ENCODE measurements at places on chromosomes 4 and X. TPM values are rescaled to one million over a fixed set of nuclear protein-coding genes. Genes with fewer than 3 reads are reported as not detected.

HDX gene
- 1.3 TPM for total RNA-seq

TRIM75 gene
- not detected for total RNA-seq

SCD5 gene
- total RNA-seq: 3.2 TPM

SLC26A1 gene
- total RNA-seq: not detected

SLITRK4 gene
- 2.8 TPM for total RNA-seq

HSFX3 gene
- total RNA-seq: not detected

DNA sequence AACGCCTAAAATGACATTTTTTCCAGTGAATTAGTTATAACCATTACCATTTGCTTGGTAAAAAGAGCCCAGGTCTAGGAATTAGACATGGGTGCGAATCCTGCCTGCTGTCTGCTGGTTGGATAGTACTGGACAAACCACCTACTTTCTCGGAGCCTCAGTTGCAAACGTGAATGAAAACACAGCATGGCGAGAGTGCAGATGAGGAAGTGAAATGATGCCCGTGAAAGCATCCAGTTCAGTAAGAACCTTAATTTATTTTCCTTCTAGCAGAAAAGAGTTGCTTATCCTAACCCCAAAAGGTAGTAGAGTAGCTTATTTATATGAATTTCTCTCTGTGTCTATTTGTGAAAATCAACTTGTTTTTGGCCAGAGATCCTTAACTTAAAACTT, 171.4 kb upstream of the GALNT7 start:
- no peak for DNase-seq
- no peaks in the 10 kb centered on the region for H3K27me3 ChIP-seq
- H3K4me1 ChIP-seq: no peaks in the 10 kb centered on the region
- H3K27ac ChIP-seq: peak overlapping the region; percentile 39
- H3K4me3 ChIP-seq: no peak overlapping the region

DNA sequence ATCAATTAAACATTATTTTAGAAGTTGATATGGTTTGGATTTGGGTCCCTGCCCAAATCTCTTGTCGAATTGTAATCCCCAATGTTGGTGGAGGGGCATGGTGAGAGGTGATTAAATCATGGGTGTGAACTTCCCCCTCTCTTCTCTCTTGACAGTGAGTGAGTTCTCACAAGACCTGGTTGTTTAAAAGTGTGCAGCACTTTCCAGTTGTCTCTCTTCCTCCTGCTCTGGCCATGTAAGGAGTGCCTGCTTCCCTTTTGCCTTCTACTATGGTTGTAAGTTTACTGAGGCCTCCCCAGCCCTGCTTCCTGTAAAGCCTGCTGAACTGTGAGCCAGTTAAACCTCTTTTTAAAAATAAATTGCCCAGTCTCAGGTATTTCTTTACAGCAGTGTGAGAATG, 141.4 kb downstream of the GALNTL6 start:
- H3K27me3 ChIP-seq: no peaks in the 10 kb centered on the region
- no peaks in the 10 kb centered on the region for H3K36me3 ChIP-seq
- no peaks in the 10 kb centered on the region for H3K4me1 ChIP-seq
- no peak overlapping the region for H3K27ac ChIP-seq
- H3K4me3 ChIP-seq: no peak overlapping the region

GRCh38 chrX:118614150-118614549, 113.3 kb upstream of the IL13RA1 start:
- peaks cover 31% of the 10 kb centered on the region for H3K36me3 ChIP-seq
- no peak overlapping the region for H3K27ac ChIP-seq

- H3K27ac ChIP-seq: no peak overlapping the region
- H3K36me3 ChIP-seq: no peaks in the 10 kb centered on the region
- no peak for DNase-seq
- no peaks in the 10 kb centered on the region for H3K4me1 ChIP-seq
- H3K4me3 ChIP-seq: no peak overlapping the region
- no peaks in the 10 kb centered on the region for H3K27me3 ChIP-seq
Measured at GRCh38 chr4:182179105-182179504, 64.1 kb upstream of the TENM3 start.

GRCh38 chr4:112031712-112032328, 113.4 kb upstream of the FAM241A start:
- no peaks in the 10 kb centered on the region for H3K4me1 ChIP-seq
- no peak overlapping the region for H3K4me3 ChIP-seq
- no peak overlapping the region for H3K27ac ChIP-seq
- DNase-seq: no peak
- no peaks in the 10 kb centered on the region for H3K27me3 ChIP-seq

DNA sequence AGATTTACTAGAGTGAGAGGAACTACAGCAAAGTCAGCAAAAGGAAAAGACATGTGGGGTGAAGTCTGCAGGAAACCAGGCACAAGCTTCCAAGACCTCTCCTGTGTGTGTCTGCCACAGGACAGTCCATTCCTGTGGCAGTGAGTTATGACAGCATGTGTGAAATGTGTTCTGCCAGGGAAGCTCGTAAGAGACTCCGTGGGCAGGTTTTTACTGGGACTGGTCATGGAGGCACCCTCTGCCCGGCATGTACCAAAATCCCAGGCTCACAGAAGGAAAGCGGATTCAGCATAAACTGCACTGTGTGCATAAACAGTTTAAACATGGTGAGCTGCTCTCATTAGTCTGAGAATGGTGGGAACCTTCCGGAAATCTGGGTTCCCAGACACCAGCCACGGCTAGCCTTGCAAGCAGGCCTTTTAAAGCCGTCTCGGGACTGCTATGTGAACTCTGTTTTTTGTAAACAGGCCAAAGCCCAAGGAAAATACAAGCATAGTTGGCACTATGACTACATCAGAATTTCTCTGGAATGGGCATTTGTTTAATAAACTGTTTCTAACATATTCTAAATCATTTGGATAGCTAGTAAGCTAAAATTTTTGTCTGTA, 288.5 kb downstream of the TENM3 start:
- no peaks in the 10 kb centered on the region for H3K4me1 ChIP-seq
- H3K4me3 ChIP-seq: no peak overlapping the region
- no peak overlapping the region for H3K27ac ChIP-seq
- H3K36me3 ChIP-seq: no peaks in the 10 kb centered on the region
- no peak for DNase-seq

GRCh38 chrX:29471829-29472228, 743.5 kb upstream of the MAGEB2 start:
- H3K4me1 ChIP-seq: peaks cover 5% of the 10 kb centered on the region
- H3K36me3 ChIP-seq: no peaks in the 10 kb centered on the region

DNA sequence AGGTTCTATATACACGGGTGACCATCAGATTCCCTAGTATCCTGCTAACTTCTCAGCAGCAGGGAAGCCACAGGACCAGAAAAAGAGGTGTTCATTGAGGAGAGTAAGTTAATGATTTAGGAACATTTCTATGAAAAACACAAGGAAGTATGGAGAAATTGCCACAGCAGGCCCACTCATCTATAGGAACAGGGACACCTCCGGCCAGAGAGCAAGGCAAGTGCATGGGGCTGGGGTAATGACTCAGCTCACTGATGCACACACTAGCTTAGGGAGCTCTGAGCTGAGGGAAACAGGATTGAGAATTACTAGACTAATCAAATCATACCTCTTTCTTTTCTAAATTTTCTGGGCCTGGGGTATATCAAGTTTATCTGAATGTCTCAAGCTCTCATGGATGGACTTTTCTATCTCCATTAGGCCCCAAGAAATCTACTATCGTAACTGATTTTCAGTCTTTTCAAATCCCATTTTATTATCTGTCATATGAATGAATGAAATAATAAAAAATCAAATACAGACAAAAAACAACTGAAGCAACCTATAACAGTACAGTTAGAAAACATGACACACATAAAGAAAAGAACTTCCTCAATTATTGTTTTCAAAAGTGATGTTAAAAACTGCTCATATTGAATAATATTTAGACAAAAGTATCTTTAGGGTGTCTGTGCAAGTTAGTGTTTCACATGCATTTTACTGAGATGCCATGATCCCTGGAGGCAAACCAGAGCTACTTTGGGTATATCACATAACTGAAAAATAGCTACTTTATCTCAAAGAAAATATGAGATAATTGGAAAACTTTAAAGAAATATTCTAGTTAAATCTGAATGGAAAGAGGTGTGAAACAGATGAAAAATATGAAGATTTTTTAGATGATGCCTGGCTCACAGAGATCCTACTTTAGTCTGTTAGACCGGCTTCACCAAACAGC, 89.8 kb downstream of the FBXO8 start:
- no peak overlapping the region for H3K4me3 ChIP-seq
- H3K36me3 ChIP-seq: no peaks in the 10 kb centered on the region
- peaks cover 23% of the 10 kb centered on the region for H3K27me3 ChIP-seq
- no peaks in the 10 kb centered on the region for H3K4me1 ChIP-seq
- no peak overlapping the region for H3K27ac ChIP-seq

DNA sequence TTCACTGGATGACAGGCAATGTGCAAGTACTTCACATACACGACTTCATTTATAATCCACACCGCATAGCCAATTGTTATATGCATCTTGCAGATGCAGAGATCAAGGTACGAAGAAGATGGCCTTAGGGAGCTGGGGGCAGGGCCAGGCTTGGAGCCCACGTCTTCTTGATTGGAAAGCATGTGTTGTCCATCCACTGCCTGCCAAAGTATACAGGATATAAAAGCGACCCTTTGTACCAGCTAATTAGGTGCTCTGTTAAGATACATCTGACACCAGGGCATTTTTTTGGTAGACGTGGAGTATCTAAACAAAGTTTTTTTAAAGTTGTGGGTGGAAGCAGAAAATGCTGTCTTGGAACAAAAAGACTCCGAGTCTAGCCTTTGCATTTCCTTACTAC, 1.4 kb downstream of the C4orf36 start:
- H3K36me3 ChIP-seq: no peaks in the 10 kb centered on the region
- peak overlapping the region; percentile 98 for H3K27ac ChIP-seq
- H3K27me3 ChIP-seq: no peaks in the 10 kb centered on the region
- no peak for DNase-seq
- no peak overlapping the region for H3K4me3 ChIP-seq

DNA sequence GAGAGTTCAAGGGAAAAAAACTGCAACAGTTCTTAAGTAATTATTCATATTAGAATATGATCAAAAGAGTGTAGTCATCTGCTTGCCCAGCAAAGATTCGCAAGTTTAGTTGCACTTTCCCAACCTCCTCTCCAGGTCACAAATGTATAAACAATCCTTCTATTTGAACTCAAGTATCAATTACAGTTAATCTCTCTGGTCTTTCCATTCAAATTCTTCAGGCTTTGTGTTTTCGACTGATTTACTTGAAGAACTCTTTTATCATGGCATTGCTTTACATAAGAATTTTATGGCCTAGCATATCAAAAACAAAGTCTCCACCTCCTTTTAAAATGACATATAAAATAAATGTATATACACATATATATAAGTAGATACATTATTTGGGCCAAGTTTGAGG, 1009.6 kb upstream of the DIAPH2 start:
- no peak overlapping the region for H3K4me3 ChIP-seq
- no peaks in the 10 kb centered on the region for H3K27me3 ChIP-seq
- H3K27ac ChIP-seq: peak overlapping the region; percentile 61
- no peak for DNase-seq
- H3K4me1 ChIP-seq: peaks cover 3% of the 10 kb centered on the region

- peaks cover 18% of the 10 kb centered on the region for H3K4me1 ChIP-seq
- DNase-seq: no peak
- peak overlapping the region; percentile 49 for H3K27ac ChIP-seq
- no peaks in the 10 kb centered on the region for H3K36me3 ChIP-seq
- no peaks in the 10 kb centered on the region for H3K27me3 ChIP-seq
Measured at GRCh38 chr4:182144626-182145333, 98.4 kb upstream of the TENM3 start.

GRCh38 chr4:119729835-119730670, 101.4 kb upstream of the PDE5A start:
- no peaks in the 10 kb centered on the region for H3K27me3 ChIP-seq
- DNase-seq: no peak
- peak overlapping the region; percentile 39 for H3K27ac ChIP-seq

DNA sequence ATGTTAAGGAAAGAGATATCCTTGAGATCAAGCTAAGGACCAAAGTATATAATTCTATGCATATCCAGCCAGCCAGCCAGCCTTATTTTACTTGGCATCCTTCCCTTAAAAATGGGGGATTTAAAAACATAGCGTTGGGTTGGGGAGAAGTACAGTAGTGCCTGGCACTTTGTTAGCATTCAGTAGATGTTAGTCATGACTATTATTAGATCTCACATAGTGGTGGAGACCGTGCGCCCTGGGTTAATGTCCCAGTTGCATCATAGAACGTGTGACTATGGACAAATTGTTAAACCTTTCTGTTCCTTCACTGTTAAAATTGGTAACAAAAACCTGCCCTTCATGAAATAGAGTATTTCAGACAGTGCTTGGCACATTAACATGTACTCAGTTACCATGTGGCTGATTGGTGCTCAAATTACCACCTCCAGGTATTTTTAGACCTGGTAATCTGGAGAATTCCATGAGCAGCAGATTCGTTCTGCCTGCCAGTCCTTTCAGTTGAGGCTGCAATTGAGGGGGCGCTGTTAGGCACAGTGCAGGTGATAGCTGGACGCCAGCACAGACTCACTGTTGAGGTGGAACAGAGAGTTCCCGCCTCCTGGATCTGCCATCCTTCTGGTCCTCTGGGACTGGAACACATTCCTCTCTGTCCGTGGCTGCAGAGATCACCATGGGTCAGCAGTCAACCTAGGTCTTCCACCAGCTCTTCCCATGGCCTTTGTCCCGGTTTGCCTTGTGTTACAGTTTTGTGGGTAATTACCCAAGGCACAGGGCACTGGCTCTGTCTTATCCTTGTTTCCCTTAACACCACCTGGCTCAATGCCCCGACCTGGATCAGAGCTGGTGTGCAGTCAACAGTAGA, 31.7 kb downstream of the RBBP7 start:
- H3K27ac ChIP-seq: no peak overlapping the region
- H3K36me3 ChIP-seq: peaks cover 72% of the 10 kb centered on the region
- H3K4me3 ChIP-seq: no peak overlapping the region
- H3K27me3 ChIP-seq: no peaks in the 10 kb centered on the region
- H3K4me1 ChIP-seq: no peaks in the 10 kb centered on the region

- no peak overlapping the region for H3K4me3 ChIP-seq
- no peaks in the 10 kb centered on the region for H3K27me3 ChIP-seq
Measured at GRCh38 chr4:42778349-42778748, 114.2 kb upstream of the GRXCR1 start.

Data from esophagus squamous epithelium (tissue), 5 donors.